ENCODE measurements at places on chromosomes 4 and X.
A peak's percentile ranks its signal among the peaks of the same experiment; 100 is the strongest.

DNA sequence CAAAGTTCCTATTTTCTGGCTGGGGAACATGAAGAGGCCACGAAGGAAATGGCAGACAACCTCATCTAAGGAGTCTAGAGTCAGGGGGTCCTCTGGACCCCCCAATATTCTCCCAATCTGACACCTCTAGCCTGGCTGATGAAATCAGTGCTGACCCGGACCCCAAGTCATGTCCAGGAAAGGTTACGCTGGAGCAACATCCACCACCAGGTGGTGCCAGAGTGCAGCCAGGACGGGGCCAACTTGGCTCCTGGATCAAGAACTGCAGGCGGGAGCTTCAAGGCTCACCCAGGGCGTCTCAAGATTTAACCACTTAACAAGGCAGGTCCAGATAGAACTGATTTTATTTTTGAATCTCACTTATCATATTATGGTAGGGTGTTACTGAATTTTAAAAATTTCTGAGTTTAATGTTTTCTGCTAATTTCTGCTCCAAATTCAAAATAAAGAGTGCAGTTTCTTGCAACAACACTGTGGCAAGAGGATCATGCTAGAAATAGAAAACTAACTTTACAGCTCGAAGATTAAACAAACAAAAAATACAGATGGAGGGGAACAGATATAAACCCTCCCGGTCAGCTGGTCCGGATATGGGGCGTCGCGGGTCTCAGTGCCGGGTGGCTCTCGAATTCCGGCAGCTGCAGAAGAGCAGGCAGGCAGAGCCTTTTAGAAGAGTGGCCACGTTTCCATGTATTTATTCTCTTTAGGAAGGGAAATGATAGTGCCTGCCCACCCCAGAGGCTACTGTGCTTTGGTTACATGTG, 135.5 kb downstream of the AFAP1 start:
- DNase-seq = peak; percentile 68

DNA sequence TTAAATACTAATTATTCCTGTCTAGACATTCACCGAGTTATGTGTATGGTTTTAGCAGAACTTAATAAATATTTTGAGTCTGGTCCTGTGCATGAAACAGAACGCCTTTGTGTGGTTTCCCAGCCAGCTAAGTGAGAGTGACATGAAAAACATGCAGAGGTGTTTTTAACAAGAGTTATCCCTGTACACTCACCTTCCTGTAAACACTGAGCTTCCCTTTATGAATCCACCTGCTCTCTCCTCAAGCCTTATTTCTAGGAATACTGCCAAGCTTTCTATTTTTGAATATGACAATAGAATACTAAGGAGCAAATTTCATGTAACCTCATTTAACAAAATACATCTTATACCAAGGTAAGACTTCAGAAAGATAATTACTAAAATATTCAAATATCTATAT, 270.3 kb upstream of the CTSO start:
- no peak for DNase-seq

- no peak for DNase-seq
These were observed 8.9 kb upstream of the HTRA3 start for GRCh38 chr4:8260656-8261111.

DNA sequence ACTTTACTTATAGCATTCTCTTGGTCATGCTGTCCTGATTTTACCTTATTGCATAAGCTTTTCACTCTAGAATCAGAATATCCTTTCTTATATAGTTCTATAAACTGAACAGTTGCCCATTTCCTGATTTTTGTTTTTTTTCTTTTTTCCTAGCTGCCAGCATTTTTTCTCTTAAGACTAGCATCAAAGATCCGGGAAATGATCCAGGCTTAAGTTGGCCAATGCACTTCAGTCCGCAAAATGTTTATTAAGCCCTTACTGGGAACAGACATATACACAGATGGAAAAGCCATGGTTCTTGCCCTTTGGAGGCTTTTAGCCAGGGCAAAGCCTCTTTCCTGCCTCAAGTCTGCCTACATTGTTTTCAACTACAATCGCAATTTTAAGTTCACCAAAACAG, 10.1 kb upstream of the BMP2K start:
- DNase-seq = no peak

GRCh38 chr4:128362760-128363159, 75.1 kb upstream of the PGRMC2 start:
- DNase-seq = no peak

DNA sequence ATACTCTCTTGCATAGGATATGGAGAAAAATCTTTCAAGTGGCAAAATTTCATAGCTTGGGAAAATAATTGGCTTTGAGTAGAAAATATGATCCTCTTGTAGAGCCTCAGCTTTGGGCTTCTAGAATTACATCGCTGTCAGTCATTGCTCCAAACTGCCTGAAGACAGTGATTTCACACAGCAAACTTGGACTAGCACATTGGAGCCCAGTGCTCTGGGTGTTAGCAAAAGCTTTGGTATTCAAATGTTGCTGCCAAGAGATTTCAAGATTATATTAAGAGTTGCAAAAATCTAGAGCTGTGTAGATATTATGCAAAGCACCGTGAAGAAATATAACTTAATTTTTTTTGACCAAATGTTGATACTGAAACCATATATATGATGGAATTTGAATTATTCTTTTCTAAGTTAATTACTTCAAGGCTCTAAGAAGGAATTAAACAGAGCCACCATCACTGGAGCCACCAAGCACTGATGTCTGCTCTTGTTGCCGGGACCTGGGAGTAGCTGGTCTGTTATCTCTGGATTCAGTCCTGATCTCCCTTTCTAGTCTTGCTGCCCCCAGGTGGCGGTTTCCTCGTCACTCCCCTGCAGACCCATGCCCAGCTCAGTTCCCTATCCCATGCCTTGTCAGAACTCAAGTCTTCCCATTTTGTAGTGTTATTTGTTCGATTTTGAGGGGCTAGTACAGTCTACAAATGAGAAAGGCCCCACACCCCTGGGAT, 260.7 kb upstream of the SFRP2 start:
- no peak for DNase-seq

DNA sequence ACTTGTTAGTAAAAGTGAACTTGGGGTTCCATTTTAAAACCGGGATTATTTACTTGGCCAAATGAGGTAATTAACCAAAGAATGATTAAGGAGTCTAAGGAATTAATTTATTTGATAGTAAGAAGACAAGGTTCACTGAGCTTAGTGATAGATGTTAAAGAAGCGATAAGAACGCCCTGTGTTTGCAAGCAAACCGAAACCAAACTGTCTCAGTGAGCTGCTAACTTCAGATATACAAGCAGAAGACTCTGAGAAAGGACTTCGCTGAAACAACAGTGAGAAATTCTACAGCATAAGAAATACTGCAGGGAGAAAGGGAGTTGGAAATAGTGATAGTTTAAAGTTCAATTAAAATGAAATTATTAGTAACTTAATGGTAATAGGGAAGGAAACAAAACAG, 37.6 kb upstream of the SHISA3 start:
- DNase-seq = no peak

DNA sequence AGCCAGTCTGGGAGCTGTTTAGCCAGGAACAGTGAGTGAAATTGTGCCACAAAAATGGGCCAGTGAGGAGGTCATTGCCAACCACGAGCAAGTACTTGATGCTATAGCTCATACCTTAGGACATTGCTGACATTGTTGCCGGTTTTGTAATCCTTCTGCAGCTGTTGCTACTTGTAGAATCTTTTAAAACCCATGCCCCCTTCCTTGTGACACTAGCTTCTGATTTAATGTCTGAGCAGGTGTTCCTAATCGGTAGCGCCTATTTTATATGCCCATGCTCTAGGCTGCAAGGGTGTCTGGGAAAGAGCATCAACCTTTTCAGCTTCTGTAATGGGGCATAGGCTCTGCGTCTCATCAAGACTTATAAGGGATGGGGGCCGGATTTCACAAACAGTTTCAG, 2.6 kb downstream of the POLA1 start:
- DNase-seq = no peak

DNA sequence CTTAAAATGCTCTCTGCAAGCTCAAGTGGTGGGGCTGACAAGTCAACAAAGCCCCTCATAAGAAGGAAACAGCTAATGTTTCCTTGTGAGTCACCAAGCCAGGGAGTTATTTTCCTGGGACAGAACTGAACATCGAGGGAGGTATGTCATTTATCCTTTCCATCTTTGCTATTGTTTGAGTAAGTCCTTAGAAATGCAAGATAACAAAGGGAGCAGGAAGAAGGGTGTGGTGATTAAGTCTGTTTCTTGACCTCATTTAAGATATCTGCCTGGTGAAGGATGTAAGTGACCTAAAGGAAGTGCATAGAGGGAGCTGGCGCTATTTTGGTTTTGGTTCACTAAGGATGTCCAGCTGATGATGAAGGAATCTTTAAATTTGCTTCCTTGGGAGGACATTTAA, 39.9 kb downstream of the ATG4A start:
- DNase-seq = no peak

- DNase-seq = no peak
These were observed 191.8 kb downstream of the BCOR start for GRCh38 chrX:39905946-39906345.

GRCh38 chr4:89657931-89658700, 178.8 kb downstream of the SNCA start:
- no peak for DNase-seq

GRCh38 chr4:169774466-169775445, 17.0 kb upstream of the HPF1 start:
- DNase-seq = no peak

- no peak for DNase-seq
These were observed 93.0 kb upstream of the PRKG2 start for GRCh38 chr4:81307991-81308390.

GRCh38 chr4:96681218-96681617, 841.3 kb downstream of the PDHA2 start:
- DNase-seq = no peak

DNA sequence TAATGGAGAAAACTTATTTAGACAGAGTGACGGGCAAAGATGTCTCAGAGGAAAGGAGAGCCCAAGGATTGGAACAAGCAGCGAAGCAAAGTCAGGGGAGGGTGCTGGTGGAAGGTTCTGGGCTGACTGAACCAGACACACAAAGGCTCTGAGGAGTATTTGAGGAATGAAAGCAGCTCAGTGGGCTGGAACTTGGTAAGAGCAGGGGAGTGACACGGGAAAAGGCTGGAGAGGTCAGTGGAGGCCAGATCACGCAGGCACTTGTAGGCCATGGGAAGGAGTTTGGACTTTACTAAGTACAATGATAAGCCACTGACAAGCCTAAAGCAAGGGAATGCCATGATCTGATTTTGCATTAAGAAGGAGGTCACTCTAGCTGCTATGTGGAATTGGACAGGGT, 71.4 kb downstream of the TSC22D3 start:
- no peak for DNase-seq

GRCh38 chrX:12958059-12958458, 16.9 kb upstream of the TMSB4X start:
- DNase-seq = no peak

DNA sequence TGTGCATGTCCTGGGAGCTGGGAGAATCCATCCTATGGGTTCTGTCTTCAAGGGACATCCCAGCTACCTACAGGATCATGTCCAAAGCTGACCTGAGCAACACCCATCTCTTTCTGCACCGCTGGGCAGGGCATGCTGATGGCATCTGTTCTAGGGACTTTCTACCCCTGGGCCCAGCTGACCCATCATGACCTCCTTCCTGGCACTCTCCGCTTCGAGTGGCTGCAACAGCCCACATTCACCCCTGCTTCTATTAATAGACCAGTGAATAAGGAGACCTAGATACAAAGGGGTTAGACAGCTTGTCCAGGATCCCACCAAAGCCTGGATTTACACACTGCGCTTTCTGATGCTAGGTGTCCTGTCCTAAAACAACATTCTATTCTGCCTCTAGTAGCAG, 44.6 kb upstream of the GPR173 start:
- DNase-seq = no peak

- no peak for DNase-seq
These were observed 18.1 kb upstream of the ZXDB start for GRCh38 chrX:57573754-57574153.

DNA sequence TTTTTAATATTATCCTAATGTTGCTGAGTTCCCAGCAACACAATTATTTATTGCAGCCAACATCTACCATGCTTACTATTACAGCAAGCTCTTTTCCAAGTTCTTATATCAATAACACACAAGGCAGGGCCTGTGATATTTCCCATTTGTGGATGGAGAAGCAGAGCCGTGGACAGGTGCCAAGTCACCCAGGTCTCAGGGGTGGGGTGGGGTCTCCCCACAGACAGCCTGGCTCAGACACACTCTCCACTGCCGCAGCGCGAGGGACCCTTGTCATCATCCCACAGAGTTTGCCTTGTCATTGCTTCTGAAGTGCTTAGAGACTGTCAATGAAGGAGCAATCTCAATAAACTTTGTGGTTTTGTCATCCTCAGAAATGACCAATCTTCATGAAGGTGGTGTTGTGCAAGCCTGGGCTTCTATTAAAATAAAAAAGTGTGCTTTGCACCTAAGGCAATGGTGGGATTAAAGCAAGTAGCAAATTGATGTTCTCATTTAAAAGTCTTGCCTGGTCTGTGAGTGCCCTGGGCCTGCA, 76.1 kb downstream of the SORBS2 start:
- DNase-seq = no peak

DNA sequence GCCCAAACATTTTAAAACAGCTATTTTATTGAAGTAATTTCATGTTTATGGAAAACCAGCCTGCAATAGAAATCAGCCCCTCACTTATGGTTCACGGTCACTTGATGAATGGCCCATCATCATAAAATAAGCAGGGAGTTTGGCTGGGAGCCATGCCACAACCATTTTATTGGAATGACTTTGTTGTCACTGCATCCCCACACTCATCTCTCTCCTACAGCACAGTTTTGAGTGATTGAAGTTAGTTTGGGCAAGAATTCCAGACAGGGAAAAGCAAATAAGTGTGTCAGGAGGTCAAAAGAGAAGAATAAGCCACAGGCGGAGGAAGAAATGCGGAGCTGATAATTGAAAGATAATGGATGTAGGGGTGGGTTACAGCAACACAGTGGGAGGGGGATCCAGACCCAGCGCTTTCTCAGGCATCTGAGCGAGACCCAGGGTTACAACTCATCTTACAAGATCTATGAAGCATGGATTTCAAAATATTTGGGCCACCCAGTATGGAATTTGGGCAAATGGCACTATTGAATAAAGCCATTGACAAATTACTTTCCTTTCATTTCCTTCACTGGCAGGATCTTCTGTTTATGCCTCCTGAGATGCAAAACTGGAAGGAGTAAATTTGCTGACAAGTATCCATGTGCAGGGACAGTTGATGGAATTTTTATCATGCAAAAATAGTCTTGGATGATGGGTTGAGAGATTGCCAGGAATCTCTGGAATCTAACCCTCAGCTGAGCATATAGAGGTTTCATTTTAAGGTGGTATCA, 100.8 kb downstream of the SHROOM3 start:
- no peak for DNase-seq

GRCh38 chr4:84971319-84971932, 4.9 kb upstream of the WDFY3 start:
- no peak for DNase-seq

DNA sequence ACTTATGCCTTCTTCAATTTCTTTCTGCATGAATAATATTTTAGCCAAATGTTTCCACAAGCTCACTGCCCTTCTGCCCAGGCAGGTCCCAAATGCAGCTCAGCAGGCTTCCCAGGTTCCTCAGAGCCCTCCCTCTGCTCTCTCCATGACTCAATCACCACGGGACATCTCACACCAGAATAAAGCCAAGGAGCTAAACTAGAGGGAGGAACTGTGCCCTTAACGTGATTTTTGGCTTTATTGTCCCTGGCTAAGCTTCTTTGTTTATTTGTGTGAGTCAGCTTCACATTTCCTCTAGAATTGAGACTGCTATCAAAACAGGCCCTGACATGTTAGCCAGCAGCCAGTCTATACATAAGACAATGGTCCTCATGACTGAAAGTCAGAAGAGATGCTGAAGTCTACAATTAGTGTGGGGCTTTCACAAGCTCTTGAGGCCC, 186.4 kb upstream of the GALNT7 start:
- no peak for DNase-seq

- no peak for DNase-seq
These were observed 160.3 kb upstream of the VEGFC start for GRCh38 chr4:176953021-176953420.

- DNase-seq = no peak
These were observed 101.7 kb upstream of the MBNL3 start for GRCh38 chrX:132590350-132591026.

Measured in stimulated activated CD4-positive, alpha-beta T cell treated with anti-CD3 and anti-CD28 coated beads, Interleukin-15, amount 100 ng/mL, for 1 hour (primary cell).